ENCODE measurements at places on chromosomes 2 and 18.

- DNase-seq, result no peak
Observed at GRCh38 chr2:160351956-160352355, 141.7 kb downstream of the RBMS1 start.

- no peak for DNase-seq
Observed at GRCh38 chr2:112585400-112585799, 991 bp downstream of the CHCHD5 start.

- DNase-seq, result no peak
Observed at GRCh38 chr2:150259746-150260145, 227.7 kb downstream of the RND3 start.

DNA sequence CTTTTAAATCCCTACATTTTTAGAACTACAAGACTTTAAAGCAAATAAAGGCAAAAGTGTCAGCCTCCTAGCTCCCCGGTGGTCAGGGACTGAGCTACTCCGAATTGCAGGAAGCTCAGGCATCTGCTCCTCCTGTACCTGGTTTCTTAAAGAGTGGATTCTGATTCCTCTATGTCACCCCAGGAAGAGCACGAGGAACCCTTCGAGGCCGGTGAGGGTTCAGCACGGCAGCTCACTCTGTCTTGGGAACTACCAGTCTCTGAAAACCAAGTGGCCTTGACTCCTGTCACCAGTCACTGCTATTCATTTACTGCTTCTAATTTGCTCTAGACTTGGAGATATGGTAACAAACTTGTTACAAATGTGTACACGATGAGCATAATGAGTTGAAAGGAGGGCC is 2.3 kb downstream of the PER2 start:
- no peak for DNase-seq

DNA sequence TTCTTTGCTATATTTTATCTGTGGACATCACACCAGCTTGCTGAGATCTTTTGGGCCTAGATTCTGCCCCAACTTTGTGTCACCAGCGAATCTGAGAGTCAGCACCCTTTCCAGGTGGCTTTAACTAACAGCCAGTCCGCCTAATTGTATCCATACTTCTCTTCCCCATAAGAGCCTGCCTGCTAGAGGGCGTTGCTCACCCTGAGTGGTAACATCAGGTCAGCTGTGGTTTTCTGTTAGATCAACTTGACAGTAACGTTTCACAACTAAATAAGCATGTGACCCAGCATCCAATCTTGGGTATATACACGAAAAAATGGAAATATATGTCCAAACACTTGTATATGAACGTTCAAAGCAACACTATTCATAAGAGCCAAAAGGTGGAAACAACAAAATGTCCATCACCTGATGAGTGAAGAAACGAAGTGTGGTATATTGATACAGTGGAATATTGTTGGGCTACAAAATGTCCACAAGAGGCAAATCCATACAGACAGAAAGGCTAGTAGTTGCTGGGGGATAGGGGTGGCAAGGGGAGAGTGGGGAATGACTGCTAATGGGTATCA is 24.9 kb downstream of the EFHD1 start:
- no peak for DNase-seq

DNA sequence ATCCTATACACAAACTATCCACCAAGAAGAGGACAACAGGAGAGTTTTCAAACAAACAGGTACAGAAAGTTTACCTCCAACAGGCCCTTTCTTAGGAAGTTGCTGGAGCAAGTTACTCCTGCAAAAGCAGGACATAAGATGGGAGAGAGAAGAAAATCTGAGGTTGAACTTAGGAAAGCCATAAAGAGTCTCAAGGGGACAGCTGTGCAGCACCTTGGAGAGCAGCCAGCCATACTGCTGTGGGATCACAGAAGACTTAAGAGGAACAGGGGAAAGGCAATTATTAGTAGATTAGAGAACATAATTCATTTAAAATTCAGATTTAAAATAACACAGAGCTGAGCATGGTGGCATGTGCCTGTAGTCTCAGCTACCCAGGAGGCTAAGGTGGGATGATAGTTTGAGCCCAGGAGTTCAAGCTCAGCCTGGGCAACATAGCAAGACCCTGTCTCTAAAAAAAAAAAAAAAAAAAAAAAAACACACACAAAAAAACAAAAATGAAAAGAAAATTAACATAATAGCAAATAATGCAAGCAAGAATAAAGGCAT is 148.1 kb upstream of the SIX3 start:
- no peak for DNase-seq

DNA sequence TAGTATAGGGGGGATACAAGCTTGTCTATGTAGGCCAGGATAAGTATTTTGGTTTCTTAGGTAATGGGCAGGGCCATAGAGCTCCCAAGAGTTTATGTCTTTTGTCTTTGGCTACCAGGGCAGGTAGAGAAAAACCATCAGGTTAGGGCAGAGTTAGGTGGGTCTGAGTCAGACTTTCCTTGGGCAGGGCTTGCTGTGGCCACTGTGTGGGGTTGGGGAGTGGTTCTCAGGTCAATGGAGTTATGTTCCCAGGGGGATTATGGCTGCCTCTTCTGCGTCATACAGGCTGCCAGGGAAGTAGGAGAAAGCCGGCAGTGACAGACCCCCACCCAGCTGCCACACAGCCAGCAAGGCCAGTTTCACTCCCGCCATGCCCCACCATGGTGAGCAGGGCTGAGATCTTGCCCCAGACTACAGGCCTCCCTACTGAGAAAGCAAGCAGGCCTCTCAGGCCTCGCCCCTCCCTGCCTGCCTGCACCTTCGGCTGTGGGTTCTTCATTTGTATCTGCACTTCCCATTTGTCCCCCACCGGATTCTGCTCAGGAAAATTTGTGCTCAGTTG is 55.5 kb downstream of the RPIA start:
- no peak for DNase-seq

- no peak for DNase-seq
Observed at GRCh38 chr2:106336737-106337136, 131.5 kb downstream of the RGPD3 start.

DNA sequence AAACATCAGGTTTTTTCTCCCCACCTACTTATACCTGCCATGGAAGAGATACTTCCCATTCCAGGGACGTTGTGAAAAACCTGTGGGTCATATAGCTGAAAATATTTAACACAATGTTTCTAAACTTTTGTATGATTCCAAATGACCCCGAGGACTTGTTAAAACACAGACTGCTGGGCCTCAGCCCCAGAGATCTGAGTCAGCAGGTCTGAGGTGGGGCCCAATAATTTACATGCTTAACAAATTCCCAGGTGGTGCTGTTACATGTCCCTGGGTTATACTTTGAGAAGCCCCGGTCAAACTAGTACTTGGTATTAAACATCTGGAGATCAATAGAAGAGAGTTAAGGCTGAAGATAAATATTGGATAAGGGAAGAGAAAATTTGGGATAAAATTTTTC is 71.4 kb upstream of the FRZB start:
- no peak for DNase-seq

- no peak for DNase-seq
Observed at GRCh38 chr2:17311771-17312511, 206.3 kb downstream of the RAD51AP2 start.

DNA sequence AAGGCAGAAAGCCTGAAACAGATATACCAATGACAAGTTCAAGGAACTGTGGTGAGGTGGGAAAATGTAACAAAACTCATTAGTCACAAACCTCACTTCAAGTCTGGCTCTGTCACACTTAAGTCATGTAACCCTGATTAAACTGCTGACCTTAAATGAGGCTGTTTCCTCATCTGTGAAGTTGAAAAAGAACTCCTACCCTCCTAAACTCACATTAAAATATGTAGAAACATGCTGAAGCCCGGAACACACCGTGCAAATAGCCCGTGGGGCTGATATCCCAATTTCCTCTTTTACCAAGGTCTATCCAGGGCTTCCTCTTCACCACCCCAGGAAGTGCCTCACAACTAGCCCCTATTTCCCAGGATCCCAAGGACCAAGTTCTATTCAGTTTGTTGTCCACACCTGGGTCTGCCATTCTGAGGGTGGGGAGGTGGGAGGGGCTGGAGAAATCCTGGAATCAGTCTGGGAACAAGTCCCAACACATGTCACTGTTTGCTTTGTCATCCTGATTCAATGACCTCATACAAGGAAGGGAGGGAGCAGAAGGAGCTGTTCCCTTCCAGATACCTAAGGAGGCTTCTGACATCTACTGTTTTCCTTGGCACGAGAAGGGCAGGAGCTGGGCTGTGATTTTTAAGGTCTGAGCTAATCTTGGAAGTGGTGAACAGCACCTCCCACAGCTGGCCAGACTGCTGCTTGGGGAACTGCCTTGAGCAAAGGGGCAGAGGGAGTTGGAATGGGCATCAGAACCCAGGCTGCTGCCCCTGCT is 42.3 kb downstream of the SLC4A1AP start:
- DNase-seq, result no peak

DNA sequence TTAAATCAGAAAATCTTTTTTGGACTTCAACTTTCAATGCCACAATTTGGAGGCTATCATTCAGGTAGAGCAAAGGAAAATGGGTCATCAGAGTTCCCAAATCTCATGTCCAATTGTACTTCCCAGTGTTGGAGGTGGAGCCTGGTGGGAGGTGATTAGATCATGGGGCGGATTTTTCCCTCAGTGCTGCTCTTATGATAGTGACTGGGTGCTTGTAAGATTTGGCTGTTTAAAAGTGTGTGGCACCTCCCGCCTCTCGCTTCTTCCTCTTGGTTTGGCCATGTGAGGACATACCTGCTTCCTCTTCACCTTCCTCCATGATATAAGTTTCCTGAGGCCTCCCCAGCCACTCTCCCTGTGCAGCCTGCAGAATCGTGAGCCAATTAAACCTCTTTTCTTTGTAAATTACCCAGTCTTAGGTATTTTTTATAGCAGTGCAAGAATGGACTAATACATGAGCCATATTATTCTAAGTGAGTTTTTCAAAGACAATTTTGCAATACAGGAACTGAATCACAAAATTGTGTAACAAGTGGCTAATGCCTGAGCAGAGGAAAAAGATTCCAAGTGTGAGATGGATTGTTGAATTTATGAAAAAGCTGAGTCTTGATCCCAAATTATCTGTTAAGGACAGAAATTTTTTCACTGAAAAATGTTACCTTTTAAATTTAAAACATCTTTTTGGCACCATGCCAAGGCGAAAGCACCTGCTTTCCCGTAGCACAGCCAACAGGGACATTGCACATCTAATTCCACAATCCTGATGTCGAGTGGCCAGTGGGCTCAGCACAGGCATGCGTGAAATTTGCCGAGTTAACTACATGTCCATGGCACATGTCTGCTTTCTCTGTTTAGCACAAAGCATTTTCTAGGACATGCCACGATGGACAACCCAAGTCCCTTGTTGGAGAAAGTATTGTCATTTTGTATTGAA is 150.9 kb downstream of the COL6A3 start:
- no peak for DNase-seq

DNA sequence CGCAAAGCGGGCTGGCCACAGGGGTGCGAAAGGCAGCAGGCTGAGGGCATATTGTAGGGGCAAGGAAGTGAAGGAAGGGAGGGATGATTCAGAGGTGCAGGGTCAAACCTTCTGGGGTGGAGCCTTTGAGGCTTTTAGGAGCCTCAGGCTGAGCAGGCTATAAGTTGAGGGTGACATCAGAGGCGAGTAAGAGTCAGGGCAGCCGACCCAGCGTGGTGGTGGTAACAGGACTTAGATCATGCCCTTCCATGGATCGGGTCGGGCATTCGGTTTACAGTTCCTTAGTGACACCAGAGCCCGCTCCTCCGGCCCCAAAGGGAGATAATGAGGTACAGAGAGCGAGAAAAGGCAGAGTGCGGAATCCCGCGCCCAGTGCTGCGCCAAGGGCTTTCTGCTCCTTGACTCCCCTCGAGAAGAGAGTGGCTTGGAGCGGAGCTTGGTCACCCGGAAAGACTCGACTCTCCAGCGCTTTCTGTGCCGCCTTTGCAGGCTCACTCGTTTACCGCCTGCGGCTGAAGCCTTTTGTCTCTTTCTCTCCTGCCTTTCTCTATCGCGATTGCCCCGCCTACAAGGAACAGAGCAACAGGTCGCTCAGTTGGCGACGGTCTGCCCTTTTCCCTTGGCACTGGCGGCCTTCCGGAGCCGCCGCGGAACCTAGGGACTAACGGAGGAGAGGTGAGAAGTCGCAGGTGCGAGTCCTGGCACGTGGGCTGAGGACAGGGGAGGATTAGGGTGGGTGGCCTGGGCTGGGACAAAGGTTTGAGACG is 720 bp downstream of the LBX2 start:
- DNase-seq, result no peak

DNA sequence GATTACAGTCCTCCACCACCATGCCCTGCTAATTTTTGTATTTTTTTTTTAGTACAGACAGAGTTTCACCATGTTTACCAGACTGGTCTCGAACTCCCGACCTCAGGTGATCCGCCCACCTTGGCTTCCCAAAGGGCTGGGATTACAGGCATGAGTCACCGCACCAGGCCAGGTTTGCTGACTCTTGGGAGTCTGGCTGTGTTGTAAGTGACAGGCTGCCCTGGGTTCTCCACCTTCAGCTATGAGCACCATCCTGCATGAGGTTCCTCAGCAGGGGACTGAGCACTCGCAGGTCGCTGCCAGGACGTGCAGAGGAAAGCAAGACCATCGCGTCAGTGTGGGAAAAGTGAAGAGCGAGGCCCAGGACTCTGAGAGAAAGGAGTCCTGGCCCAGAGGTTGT is 112.6 kb upstream of the NDUFV2 start:
- DNase-seq, result no peak

DNA sequence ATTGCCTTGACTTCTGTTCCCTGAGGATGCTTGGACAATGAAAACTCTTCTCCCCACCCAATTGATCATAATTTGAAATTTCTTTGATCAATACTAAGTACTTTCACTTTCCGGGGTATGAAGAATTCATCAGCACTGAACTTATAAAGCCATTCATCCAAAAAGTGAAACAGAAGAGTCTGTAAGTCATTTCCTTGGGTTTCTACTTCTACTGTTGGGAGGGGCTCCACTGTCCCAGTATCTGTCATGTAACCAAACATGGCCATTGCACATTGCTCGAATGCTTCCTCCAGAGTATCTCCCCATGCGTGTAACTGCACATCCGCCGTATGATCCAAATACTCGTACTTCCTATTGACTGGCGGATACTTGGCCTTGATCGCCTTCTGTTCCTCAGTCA is 30.3 kb downstream of the NCL start:
- peak; percentile 13 for DNase-seq

GRCh38 chr2:237726401-237726830 is 72.2 kb upstream of the RBM44 start:
- no peak for DNase-seq

- DNase-seq, result peak; percentile 79
Observed at GRCh38 chr2:219997341-219997851, 370.0 kb downstream of the SLC4A3 start.

DNA sequence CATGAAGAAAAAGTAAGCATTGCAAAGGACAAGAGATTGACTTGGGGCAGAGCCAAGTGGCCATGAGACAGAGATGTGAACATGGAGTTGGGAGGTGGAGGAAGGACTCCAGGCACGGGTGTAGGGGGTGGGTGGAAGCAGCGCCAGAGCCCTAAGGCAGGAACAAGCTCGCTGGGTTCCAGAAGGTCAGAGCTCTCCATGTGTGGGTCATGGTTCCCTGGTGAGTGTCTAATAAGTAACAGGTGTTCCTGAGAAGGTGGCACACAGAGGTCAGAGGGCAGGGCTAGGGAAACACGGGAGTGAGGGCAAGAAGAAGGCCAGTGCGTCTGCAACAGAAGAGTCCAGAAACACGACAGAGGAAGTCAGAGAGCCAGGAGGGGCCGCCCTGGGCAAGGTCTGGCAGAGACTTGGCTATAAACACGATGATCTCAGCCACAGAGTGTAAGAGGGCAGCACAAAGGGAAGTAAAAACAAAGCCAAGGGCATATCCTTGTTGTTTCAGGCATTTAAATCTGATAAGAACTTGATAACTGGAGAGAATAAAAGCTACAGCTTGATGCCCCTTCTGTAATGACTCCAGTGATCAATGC is 260.8 kb downstream of the TGIF1 start:
- DNase-seq, result no peak

- DNase-seq, result peak; percentile 99
Observed at GRCh38 chr2:219218732-219219701, at the start of gene ABCB6. Gene ABCB6, minus strand, starts transcription at chr2:219218958. Its CDS starts 285 bp downstream, at chr2:219218673.
